ENCODE measurements at places on chromosomes 6 and 20.

- DNase-seq, result no peak
Measured at GRCh38 chr6:81816380-81816779, 63.9 kb upstream of the TENT5A start.

GRCh38 chr6:55642366-55642765 is 63.4 kb upstream of the HMGCLL1 start:
- no peak for DNase-seq

GRCh38 chr6:163974322-163974721 is 559.8 kb downstream of the QKI start:
- DNase-seq, result no peak

- no peak for DNase-seq
Measured at GRCh38 chr6:54770328-54770727, 76.2 kb upstream of the FAM83B start.

DNA sequence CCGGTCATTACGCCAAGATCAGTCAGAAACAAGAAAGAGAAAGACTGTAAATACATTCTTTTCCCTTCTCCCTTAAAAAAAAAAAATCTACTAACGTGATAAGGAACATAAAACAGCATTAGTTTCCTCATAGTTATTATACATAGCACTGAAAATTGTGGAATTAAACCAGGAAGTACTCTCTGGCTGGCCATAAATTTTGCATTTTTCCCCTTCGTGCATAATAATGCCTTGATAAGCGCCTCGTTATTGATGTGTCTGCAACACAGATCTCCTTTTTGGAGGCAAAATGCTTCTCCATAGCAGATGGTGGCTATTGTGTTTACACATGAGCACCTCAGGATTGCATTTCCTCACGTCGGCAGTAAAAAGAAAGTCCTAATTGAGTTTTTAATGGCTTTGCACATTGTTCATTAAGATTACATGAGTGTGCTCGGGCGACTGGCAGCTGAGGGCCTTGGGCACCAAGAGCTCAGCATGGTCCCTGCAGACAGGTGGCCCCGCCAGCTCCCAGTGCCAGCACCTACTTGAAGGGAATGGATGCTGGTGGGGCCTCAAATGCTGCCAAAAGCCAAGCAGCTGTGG is 394.5 kb downstream of the PTPRT start:
- DNase-seq, result no peak

DNA sequence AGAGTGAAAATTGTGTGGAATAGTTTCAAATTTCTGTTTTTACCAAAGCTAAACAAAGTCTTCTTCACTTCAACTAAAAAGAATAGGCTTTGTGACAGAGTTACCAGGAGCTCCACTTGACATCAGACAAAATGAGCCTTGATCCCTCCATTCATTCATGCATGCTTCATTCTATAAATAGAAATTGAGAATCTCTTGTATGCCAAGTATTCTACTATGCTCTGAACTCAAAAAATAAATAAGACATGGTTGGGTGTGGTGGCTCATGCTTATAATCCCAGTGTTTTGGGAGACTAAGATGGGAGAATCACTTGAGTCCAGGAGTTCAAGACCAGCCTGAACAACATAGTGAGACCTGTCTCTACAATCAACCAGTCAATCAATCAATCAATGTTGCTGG is 236.6 kb upstream of the FAM83B start:
- DNase-seq, result no peak

DNA sequence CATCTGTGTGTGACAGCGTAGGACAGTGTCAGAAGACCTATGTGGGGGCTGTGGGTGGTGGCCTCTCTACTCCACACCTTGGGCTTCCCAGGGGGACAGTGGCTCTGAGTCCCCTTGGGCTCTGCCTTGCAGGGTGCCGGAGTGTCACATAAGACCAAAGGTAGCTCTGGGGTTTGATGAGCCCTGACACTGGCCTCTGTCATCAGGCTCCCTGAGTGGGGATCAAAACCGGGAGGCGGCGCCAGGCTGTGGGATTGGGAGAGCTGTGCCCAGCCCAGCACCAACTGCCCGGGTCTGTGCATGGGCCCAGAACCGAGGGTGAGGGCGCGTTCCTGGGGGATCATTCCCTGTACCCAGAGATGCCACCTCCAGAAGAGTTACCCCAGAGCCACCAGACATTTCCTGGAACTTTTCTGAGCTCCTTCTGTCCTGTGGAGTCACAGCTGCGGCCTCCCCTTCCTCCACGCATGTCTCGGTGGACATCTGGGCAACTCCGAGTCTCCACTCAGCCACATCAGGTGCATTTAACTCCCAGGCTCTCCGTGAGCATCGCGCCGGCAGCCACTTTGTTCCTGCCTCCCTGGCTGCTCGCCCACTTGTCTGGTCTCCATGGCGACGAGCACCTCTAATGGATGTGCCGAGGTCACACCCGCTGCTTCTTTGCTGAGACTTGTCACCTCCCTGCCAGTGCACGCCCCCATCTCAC is 94.7 kb downstream of the TMEM242 start:
- DNase-seq, result peak; percentile 65

DNA sequence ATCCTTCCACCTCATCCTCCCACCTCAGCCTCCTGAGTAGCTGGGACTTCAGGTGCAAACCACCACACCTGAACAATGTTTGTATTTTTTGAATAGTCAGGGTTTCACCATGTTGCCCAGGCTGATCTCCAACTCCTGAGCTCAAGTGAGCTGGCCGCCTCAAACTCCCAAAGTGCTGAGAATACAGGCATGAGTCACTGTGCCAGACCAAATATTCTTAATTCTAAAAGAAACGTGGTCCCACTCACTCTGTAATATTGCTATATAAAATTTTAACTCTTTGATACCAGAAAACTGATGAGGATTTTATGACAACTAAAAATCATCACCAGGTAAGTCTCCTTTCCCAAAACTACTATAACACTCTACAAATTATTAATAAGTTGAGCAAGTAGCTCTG is 716.8 kb upstream of the GJE1 start:
- no peak for DNase-seq

- no peak for DNase-seq
Measured at GRCh38 chr20:64069209-64069613, 6.2 kb downstream of the TCEA2 start.

DNA sequence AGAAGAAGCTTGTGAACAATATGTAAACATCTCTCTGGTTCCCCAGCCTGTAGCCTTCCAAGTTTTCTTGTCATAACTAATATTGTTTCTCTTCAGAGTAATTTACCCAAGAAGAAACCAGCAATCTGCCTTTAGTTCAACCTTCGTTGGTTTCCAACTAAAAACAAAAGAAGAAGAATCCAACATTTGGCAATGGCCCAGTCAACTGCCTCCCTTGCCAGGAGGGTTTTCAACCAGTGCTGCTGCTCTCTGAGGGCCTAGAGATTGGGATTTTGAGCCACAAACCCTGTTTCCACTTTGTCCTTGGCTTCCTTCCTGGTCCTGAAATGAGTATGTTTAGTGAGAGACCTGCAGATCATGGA is 395.8 kb upstream of the CNR1 start:
- DNase-seq, result no peak

GRCh38 chr6:47967843-47968242 is 143.2 kb downstream of the PTCHD4 start:
- DNase-seq, result no peak

- no peak for DNase-seq
Measured at GRCh38 chr6:167093922-167094432, 28.9 kb upstream of the CCR6 start.

DNA sequence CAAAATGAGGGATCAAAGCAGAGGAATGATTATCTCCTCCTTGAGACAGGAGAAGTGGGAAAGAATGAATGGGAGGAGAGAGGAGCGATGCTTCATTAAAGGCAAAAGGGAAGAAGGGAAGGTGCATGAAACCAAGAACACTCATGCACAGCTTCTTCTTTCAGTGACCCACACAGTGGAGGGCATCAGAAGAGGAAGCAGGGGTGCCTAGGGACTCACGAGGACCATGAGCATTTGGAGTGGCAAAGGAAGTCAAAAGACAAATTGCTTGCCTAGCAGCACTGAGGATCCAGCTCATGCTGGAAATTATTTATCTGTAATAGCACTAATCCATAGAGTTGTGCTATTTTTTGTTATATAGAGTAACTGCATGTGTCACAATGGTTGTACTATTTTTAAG is 66.1 kb downstream of the SMLR1 start:
- no peak for DNase-seq

DNA sequence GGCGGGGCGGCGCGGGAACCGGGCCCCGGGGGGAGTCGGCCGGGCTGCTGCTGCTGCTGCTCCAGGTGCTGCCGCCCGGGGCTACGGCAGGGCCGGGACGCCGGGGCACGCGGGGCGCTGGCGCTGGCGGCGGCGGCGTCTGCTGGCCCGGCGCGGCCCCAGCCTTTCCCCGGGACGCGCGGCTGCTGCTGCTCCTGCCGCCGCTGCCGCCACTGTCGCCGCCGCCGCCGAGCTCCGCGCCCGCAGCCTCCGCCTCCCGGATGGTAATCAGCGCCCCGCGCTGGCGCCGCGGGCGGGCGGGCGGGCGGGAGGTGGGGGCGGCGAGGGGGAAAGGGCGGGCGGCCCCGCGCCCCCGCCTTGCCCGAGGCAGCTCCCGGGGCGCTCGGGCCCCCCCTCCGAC is 306 bp downstream of the EBF4 start:
- no peak for DNase-seq

GRCh38 chr6:112085286-112086065 is 1.8 kb downstream of the TUBE1 start:
- DNase-seq, result no peak

GRCh38 chr6:4901386-4902061 is 102.3 kb downstream of the RPP40 start:
- no peak for DNase-seq

- DNase-seq, result no peak
Measured at GRCh38 chr6:43258807-43259686, 15.8 kb downstream of the TTBK1 start.

DNA sequence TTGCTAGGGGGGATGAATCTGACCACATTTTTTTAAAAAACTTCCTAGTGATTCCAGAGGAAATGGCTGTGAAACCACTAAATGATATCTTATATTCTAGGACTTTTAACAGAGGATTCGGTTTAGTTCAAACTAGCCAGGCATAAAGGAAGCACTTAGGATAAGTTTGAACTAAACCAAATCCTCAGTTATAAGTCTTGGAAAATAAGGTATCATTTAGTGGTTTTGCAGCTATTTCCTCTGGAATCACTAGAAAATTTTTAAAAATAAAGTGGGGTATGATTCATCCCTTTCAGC is 327.9 kb upstream of the QKI start:
- DNase-seq, result no peak

DNA sequence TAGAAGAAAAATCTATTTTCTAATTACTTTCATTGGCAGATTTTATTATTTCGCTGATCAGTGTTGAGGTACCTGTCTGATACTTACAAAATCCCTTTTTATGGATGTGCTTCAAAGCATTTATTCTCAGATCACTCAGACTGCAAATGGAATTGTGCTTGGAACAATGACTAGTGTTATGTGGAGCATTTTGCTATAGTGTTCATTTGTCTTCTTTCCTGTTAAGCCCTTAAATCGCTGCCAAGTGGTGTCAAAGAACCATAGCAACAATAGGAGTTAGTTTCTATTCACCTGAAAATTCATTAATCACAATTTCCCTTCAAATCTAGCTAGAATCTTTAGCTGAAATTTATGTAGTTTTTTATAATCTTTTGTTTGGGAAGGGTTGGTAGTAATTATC is 29.8 kb downstream of the SMPDL3A start:
- no peak for DNase-seq

DNA sequence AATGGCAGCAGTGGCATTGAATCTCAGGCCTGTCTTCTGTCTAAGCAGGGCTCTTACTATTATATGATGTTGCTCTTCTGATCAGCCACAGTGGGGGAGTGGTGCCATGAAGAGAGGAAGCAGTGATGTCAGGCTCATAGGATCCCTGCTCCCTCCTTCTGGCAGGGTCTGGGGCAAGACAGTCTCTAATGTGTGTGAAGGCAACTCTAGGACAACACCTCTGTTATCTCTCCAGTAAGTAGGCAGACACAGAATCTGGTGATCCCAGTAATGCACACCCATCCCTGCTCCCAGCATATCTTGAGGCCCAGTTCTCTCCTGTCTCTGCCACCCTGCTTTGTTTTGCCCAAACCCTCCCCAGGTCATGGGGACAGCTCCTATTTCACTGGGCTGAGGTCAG is 8.8 kb downstream of the C20orf202 start:
- no peak for DNase-seq

DNA sequence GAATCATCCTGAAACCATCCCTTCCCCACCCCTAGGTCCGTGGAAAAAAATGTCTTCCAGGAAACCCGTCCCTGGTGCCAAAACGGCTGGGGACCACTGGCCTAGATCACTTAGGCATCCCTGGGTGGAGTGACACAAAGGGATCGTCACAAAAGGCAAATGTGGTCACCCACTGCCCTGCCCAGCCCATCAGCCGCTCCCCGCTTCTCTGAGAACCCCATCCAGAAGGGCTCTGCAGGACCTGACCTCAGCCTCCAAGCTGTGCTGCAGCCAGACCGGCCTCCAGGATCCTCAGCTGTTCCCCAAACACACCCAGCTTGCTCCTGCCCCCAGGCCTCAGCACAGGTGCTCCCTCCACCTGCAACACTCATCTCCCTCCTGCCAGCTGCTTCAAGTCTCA is 61.6 kb downstream of the PREX1 start:
- DNase-seq, result no peak

GRCh38 chr20:2000285-2000684 is 6.4 kb upstream of the PDYN start:
- DNase-seq, result no peak

GRCh38 chr6:143545976-143546547 is 34.5 kb upstream of the FUCA2 start:
- DNase-seq, result no peak

DNA sequence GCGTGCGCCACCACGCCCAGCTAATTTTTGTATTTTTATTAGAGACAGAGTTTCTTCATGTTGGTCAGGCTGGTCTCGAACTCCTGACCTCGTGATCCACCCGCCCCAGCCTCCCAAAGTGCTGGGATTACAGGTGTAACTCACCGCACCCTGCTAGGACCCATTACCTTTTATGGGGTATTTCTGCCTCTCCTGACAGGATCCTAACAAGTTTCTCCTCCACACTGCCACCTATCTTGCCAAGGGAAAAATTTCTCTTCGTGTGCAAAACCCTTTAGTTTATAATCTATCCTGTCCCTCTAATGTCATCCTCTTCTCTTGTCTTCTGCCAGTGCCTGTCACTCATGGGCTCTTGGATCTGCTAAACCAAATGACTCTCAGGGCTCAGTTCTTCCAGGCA is 1.9 kb downstream of the STMND1 start:
- DNase-seq, result no peak

GRCh38 chr6:106555767-106556166 is 73.5 kb downstream of the RTN4IP1 start:
- DNase-seq, result no peak

GRCh38 chr6:22071270-22072041 is 225.4 kb downstream of the PRL start:
- DNase-seq, result peak; percentile 73

- no peak for DNase-seq
Measured at GRCh38 chr20:1735417-1736089, 78.0 kb upstream of the SIRPG start.

DNA sequence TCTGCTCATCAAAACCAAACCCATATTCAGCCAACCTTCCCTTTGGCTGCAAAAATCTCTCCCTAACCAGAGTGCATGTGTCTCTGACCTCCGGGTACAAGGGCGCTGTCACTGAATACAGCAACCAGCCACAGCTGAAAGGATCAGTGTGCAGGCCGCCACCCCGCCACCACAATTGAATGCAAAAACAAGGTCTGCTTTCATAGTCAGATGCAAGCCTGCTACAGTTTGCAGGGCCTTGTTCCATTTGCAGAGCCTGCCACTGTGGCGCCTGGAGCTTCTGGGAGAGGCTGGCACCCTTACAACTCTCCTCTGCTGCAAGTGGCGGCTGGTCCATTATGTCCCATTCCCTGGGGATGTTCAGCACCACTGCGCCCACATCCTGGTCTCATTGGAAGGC is 23.5 kb downstream of the MDGA1 start:
- DNase-seq, result no peak

Data from tibial artery (tissue), 4 donors.